A172 (cell line): ENCODE measurements at places on chromosomes 1 and 21. TPM values are rescaled to one million over a fixed set of nuclear protein-coding genes. Genes with fewer than 3 reads are reported as not detected.

GRCh38 chr1:44557778-44558177 lies 116.5 kb downstream of the TMEM53 start:
- peak; percentile 18 for DNase-seq

The RIMS3 gene
- total RNA-seq, result 3.1 and 3.6 TPM in 2 replicates

DNA sequence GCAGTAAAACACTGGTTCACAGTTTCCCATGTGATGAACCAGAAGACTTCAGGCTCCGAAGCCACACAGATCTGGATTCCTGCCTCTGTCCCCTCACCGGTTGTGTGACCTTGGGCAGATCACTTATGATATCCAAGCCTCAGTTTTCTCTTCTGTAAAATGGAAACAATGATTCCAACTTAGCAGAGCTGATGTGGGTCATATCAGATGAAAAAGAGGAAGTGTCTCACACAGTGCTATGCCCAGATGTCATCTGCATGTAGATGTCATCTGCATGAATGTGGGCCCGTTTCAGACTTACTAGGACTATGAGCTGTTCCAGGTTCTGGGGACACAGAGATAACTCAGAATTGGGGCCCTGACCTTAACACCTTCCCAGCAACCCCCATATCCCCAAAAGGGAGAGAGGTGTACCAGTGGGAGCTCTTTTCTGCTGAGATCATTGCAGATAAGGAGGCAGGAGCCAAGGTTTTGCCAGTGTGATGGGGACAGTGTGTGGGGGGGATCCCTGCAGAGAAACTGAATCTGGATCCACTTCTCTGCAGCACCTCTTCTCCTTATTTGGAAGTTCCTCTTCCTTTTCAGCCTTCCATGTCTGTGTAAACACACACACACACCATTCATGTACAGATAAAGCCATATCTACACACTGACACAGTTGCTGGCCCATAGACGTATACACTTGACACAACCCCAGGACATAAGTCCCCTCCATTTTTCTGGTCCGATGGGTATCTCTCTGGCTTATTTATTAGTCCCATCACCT lies 5.0 kb upstream of the ADGRB2 start:
- DNase-seq, result no peak

- DNase-seq, result no peak
These were observed 43.0 kb downstream of the GNB1 start for GRCh38 chr1:1847890-1848289.

DNA sequence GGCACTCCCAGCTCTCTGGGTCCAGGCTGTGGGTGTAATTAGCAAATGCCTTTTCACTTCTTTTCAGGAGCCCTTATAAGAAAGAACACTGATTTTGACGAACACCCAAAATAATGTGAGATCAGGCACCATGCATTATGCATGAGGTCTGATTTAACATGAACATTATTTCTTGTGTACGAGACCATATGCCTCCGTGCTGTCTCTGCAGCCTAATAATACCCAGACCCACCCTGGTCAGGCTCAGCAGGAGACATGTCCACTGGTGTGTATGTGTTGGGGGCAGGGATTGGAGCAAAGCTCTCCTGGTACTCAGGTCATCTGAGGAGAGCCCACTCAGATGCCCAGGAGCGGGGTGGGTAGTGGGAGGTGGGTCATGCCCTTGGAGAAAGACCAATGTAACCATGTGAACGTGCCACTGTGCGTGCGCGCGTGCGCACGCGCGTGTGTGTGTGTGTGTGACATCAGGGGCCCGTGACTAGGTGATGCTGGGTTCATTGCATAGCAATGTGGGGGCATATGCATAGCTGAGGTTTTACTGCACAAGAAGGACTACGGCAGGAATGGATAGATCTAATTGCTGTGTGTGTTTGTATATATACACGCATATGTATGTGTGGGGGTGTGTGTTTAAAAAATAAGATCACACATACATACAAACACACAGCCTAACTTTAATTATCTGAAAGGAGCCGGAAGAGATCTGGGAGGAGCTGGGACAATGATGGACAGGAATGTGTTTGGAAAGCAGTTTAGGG lies 7.1 kb downstream of the POU3F1 start:
- no peak for DNase-seq

The SPATA1 gene
- total RNA-seq, result not detected in 2 replicates

The TNNI3K gene
- total RNA-seq, result not detected in 2 replicates

GRCh38 chr1:3944578-3945125 lies 44.6 kb upstream of the C1orf174 start:
- no peak for DNase-seq

GRCh38 chr21:42343963-42344510 lies 6.8 kb downstream of the TFF2 start:
- no peak for DNase-seq

The TMCC2 gene
- total RNA-seq, result 8.1 and 11.9 TPM in 2 replicates

DNA sequence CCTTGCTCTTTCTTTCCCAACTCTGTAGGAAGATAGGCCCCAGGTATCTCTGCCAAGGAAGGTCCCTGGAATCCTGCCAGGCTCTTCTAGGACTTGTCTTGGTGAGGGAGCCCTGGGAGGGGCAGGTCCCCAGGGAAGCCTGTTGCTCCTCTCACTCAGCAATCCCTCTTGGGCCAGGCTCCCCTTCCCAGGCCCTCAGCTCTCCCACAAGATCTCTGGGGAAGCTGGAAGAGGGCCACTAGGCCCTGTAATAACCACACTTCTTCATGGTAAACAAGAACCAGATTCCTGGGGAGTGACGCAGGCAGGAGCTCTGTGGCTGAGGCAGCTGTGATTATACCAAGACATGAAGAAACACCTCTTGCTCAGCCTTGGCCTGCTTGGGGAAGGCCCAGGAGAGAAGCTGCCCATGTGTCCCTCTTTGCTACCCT lies 9.9 kb upstream of the MAPKAPK2 start:
- peak; percentile 98 for DNase-seq

DNA sequence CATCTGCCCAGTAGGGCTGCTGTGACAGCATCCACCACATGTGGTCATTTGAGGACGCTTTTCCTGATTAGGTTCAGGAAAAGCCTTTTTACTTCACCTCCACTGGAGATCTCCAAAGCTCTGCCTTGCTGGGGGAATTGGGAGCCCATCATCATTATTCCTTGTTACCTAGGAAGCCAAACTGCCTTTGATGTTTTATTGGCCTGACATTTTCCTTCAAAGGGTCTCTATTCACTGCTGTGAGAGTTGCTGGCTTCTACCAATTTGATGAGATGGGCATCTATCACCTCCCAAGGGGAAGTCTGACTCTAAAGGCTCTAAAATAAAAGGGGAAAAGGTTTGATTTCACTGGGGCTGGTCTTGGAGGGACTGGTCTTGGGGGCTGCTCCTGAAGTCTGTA lies 678.6 kb downstream of the PTPRU start:
- DNase-seq, result no peak

DNA sequence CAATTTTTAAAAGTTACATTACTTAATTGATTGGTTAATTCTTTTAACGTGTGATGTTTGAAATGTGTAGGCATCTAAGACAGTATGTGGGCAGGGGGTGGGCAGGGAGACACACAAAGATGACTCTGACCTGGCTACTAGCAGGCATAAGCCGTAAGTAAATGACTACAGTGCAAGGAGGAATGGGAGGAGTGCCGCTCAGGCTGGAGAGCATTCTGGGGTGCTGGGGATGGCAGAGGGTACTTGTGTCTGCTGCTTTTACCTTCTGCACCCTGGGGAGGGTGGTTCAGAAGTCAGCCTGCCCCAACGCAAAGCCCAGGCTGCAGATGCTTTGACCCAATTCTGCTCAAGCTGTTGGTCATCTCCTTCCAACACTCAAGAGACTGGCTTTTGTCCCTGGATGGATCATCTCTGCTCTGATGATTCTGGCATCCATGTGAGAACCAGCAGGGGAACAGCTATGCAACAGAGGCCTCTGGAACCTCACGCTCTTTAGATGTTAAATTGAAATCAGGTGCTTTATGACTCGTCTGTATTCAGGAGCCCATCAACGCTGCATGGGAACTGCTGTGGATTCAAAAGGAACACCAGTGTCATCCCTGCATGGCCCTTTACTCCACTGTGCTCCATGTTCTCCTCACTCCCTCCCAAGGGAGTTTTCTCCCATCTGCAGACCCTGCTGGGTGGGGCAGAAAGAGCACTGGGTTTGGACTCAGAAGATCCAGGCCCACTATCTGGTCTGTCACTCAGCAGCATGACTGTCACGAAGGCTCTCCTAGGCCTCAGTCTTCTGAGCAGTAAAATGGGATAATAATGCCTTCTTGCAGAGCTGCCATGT lies 78.8 kb downstream of the FAM78B start:
- no peak for DNase-seq

GRCh38 chr1:63000508-63000907 lies 216.6 kb downstream of the ATG4C start:
- no peak for DNase-seq

The MX2 gene
- total RNA-seq, result 9.7 and 13.2 TPM in 2 replicates

The C1orf56 gene
- 3.7 and 6.9 TPM in 2 replicates for total RNA-seq

- peak; percentile 58 for DNase-seq
These were observed 6.0 kb upstream of the PITHD1 start for GRCh38 chr1:23772049-23772853.

GRCh38 chr1:193846876-193847604 lies 660.6 kb upstream of the B3GALT2 start:
- DNase-seq, result no peak

The IGFN1 gene
- 20.7 and 26.0 TPM in 2 replicates for total RNA-seq

- DNase-seq, result no peak
These were observed 120.7 kb upstream of the SOD1 start for GRCh38 chr21:31538816-31539215.

The RSBN1 gene
- total RNA-seq, result 7.9 and 9.7 TPM in 2 replicates

The TRAF3IP3 gene
- not detected in 2 replicates for total RNA-seq

DNA sequence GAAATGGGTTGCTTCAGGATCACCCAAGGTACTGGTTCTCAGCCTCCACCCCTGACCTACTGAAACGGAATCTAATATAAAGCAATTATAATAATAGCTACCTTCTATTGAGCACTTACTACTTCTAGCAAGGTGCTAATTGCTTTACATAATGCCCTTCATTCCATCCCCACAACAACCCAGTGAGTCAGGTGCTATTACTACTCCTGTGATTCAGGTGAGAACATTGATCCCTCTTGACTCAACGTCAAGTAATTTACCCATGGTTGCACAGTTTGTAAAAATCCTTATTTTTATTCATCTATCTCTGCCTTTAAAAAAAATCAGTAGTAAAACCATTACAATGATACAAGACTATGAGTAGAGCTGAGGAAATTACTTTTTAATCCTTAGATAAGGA lies 85.2 kb downstream of the UCHL5 start:
- DNase-seq, result no peak

DNA sequence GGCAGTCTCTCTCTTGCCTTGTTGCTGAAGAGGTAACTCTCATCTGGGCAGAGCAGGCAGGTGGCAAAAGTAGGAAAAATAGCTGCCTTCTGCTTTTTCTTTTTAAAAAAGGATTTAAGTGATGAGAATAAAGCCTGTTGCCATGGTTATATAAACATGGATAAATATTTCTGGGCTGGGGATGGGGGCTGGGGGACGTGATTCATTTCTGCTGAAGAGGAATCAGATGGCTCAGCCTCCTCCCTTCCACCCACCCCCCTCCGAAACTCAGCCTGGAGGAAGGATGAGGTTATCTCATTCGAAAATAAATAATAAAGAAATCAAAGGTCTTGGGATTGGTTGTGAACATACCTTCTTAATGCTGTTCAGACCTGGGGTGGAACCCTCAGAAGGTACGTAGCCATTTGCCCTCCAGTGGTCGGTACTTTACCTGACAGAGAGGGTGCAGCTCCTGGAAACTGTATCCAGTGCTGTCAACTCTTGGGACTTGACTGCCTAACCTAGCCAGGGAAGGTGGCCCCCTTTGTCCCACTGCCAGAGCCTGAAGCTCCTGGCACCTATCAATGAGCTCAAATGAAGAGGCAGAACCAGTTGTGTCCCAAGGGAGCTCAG lies 3.8 kb upstream of the INKA2 start:
- DNase-seq, result no peak

DNA sequence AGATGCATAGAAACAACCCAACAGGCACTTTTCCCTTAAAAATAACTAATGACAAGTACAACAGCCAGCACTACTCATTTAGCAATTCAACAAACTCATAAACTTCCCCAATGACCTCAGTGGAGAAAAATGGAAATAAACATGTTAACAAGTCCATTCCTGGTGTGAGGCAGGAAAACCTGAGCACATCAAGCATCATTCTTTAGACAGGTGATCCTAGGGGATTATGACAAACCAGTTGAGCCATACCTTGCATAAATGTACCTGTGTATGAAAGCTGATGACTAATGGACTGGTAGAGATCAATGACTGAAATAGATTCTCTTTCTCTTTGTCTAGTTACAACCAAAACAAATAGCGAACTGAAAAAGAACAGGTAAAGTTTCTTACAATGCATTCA lies 7.0 kb downstream of the COL24A1 start:
- no peak for DNase-seq
